ENCODE measurements at places on chromosomes 11 and 22.

- H3K4me1 ChIP-seq, result no peaks in the 10 kb centered on the region
- no peak overlapping the region for H3K4me3 ChIP-seq
- no peak for DNase-seq
- H3K27me3 ChIP-seq, result no peaks in the 10 kb centered on the region
Observed at GRCh38 chr11:83528877-83529276, 242.7 kb upstream of the CCDC90B start.

GRCh38 chr11:40187295-40187694 is 1272.2 kb downstream of the LRRC4C start:
- H3K27ac ChIP-seq, result no peak overlapping the region
- H3K36me3 ChIP-seq, result no peaks in the 10 kb centered on the region
- H3K27me3 ChIP-seq, result no peaks in the 10 kb centered on the region
- H3K4me1 ChIP-seq, result no peaks in the 10 kb centered on the region
- DNase-seq, result no peak

DNA sequence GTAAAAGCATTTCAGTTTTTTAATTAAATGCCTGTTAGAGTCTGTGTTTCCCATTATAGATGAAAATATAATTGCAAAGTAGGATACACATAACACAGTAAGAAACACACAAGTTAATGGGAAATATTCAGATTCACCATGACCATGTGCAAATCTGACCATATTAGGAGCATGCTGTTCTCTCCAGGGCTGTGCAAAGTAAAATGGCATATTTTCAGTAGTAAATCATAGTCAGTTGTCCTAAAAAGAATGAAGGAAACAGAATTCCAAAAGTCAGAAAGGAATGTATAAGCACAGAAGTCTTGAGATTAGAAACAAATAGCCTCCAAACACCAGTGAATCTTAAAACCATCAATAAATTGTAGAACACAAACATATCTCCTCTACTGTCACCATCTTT is 44.4 kb downstream of the CNTN5 start:
- DNase-seq, result no peak
- no peaks in the 10 kb centered on the region for H3K36me3 ChIP-seq
- H3K4me3 ChIP-seq, result no peak overlapping the region

GRCh38 chr22:48004936-48005335 is 1242.5 kb downstream of the TBC1D22A start:
- no peak for DNase-seq
- H3K27ac ChIP-seq, result no peak overlapping the region
- H3K4me3 ChIP-seq, result no peak overlapping the region
- H3K4me1 ChIP-seq, result no peaks in the 10 kb centered on the region

GRCh38 chr11:95922099-95922498 is 1.8 kb downstream of the MTMR2 start:
- no peak for DNase-seq
- H3K4me1 ChIP-seq, result peaks cover 4% of the 10 kb centered on the region
- no peaks in the 10 kb centered on the region for H3K36me3 ChIP-seq
- H3K4me3 ChIP-seq, result no peak overlapping the region

DNA sequence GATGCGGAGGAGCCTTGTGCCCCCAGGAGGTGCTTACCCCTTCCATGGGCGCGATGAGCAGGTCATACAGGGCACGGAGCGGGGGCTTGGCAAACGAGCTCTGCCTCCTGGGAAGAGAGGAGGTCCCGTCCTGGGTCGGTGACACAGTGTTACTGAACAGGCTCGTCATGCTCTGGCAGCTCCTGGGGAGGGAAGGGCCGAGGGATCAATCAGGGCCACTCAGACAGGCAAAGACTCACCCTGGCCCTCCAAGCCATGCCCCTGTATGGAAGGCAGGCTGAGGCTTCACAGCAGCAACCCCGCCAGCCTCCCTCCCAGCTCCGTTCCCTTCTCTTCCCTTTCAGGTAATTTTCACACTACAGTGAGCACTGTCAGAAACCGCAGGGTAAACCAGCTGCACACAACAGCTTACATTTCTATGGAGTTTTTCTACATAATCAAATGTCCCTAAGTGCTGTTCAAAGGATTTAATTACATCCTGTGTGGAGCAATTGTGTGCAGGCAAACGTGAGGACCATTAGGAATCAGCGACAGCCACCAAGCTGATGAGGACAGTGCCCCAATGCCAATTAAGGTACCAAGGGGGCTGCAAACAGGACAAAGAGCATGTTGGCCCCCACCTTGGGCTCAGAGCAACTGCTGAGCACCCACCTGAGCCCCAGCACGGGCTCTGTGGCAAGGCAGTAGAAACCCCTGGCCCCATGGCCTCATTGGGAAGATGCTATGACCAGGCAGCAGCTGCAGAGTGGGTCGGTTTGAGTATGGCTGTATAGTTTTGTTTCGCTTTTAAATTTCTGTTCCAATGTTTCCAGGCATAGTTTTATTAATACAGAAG is 95.4 kb upstream of the PITPNB start:
- no peaks in the 10 kb centered on the region for H3K27me3 ChIP-seq
- no peak overlapping the region for H3K4me3 ChIP-seq
- no peak for DNase-seq
- H3K4me1 ChIP-seq, result no peaks in the 10 kb centered on the region

- DNase-seq, result no peak
- no peaks in the 10 kb centered on the region for H3K27me3 ChIP-seq
- H3K36me3 ChIP-seq, result no peaks in the 10 kb centered on the region
- H3K4me1 ChIP-seq, result peaks cover 2% of the 10 kb centered on the region
Observed at GRCh38 chr11:95991545-95991944, 67.6 kb upstream of the MTMR2 start.

GRCh38 chr11:17498475-17498874 is 21.8 kb upstream of the ABCC8 start:
- no peaks in the 10 kb centered on the region for H3K36me3 ChIP-seq
- no peak overlapping the region for H3K4me3 ChIP-seq
- H3K27me3 ChIP-seq, result no peaks in the 10 kb centered on the region
- H3K4me1 ChIP-seq, result no peaks in the 10 kb centered on the region
- H3K27ac ChIP-seq, result no peak overlapping the region

GRCh38 chr11:22668005-22668796 is 1.8 kb downstream of the GAS2 start:
- H3K27me3 ChIP-seq, result no peaks in the 10 kb centered on the region
- H3K4me3 ChIP-seq, result no peak overlapping the region
- no peak overlapping the region for H3K27ac ChIP-seq
- H3K36me3 ChIP-seq, result no peaks in the 10 kb centered on the region
- no peak for DNase-seq

GRCh38 chr22:20319041-20319744 is 667 bp downstream of the DGCR6L start:
- H3K4me3 ChIP-seq, result peak overlapping the region; percentile 39
- H3K27me3 ChIP-seq, result no peaks in the 10 kb centered on the region
- H3K27ac ChIP-seq, result no peak overlapping the region

GRCh38 chr22:48855593-48856307 is 971.9 kb downstream of the BRD1 start:
- H3K4me1 ChIP-seq, result no peaks in the 10 kb centered on the region
- no peak for DNase-seq
- no peaks in the 10 kb centered on the region for H3K36me3 ChIP-seq
- no peak overlapping the region for H3K4me3 ChIP-seq

DNA sequence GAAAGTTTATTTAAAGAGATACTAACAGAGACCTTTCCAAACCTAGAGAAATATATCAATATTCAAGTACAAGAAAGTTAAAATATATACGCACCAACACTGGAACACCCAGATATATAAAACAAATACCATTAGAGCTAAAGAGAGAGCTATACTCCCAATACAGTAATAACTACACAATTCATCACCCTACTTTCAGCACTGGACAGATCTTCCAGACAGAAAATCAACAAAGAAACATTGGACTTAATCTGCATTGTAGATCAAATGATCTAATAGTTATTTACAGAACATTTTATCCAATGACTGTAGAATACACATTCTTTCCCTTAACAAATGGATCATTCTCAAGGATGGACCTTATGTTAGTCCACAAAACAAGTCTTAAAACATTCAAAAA is 311.9 kb downstream of the METTL15 start:
- H3K4me3 ChIP-seq, result no peak overlapping the region
- H3K4me1 ChIP-seq, result no peaks in the 10 kb centered on the region
- H3K36me3 ChIP-seq, result no peaks in the 10 kb centered on the region
- DNase-seq, result no peak
- no peak overlapping the region for H3K27ac ChIP-seq
- H3K27me3 ChIP-seq, result no peaks in the 10 kb centered on the region

DNA sequence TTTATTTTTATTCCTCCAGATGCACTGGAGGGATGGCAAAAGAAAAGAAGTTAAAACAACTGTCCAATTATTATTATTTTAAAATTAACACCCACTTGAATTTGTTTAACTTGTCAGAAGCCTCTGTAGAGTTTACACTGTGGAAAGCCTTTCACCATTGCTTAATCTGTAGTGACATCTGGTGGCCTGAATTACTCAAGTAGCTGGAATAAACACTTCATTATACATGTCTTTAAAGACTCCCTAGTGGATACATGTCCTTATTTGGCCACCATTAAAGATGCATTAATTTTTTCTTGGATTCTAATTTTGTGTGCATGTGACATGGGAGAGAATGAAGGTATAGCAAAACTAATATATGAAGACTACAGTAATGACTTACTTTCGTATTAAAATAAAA is 1496.5 kb downstream of the FAM181B start:
- no peak overlapping the region for H3K27ac ChIP-seq
- H3K4me3 ChIP-seq, result no peak overlapping the region
- H3K27me3 ChIP-seq, result no peaks in the 10 kb centered on the region
- no peaks in the 10 kb centered on the region for H3K36me3 ChIP-seq
- no peaks in the 10 kb centered on the region for H3K4me1 ChIP-seq

DNA sequence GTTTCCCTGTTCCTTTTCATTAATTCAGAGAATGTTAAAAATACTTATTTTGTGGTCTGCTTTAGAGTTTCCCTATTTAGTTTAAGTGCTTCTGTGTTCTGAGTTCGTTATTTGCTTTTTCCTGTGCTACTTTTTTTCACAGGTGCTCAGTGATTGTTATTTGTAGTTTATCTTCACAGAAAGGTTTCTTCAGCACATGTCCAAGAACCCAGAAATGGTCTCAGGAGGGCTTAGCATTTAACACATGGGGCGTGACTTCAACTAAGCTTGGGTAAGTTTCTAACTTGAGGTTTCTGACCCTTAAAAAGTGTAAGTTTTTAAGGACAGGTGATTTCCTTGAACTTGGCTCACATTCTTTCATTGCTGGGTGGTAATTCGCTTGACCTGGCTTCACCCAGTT is 157.3 kb downstream of the AASDHPPT start:
- H3K27me3 ChIP-seq, result no peaks in the 10 kb centered on the region
- no peak overlapping the region for H3K4me3 ChIP-seq
- DNase-seq, result no peak
- H3K4me1 ChIP-seq, result no peaks in the 10 kb centered on the region

- H3K27me3 ChIP-seq, result no peaks in the 10 kb centered on the region
- H3K4me3 ChIP-seq, result no peak overlapping the region
- no peaks in the 10 kb centered on the region for H3K4me1 ChIP-seq
- DNase-seq, result peak; percentile 96
- H3K27ac ChIP-seq, result no peak overlapping the region
Observed at GRCh38 chr22:45994491-45995404, 17.8 kb upstream of the WNT7B start.

DNA sequence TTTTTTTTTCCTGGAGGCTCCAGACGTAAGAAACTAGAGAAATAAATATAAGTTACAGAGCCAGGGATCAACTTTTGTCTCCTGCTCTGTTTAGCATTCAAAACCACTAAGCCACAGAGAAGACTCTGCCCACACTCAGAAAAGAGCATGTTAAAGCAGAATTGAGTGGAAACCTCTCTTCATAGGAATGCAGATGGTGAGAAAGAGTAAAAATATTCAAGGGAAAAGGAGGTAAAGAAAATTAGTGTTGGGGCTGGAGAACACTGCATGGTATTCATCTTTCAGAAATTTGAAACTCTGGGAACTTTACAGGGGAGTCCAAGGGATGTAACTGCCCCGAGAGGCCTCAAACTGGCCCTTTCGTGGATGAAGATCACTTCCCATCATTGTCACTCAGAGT is 65.1 kb downstream of the CLMP start:
- peak overlapping the region; percentile 73 for H3K27ac ChIP-seq
- DNase-seq, result no peak
- peaks cover 2% of the 10 kb centered on the region for H3K4me1 ChIP-seq
- no peak overlapping the region for H3K4me3 ChIP-seq
- H3K27me3 ChIP-seq, result no peaks in the 10 kb centered on the region

DNA sequence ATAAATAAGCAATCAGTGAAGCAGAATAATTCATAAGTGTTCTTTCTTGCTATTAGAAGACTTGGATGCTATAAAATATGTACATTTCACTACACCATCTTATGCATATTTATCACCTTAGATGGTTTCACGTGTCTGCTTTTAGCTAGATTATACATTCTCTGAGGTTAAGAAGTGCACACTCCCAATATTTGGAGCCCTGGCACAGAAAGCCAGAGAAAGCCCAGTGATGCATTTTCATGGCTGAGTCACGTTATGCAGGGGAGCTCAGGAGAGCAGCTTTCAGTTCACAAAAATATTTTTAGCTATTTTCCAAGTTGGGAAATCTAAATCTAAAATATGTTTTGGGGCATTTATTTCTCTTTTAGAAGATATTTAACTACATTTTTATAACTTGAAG is 5.1 kb upstream of the TP53AIP1 start:
- no peaks in the 10 kb centered on the region for H3K27me3 ChIP-seq
- H3K4me3 ChIP-seq, result no peak overlapping the region
- no peaks in the 10 kb centered on the region for H3K4me1 ChIP-seq
- DNase-seq, result no peak
- no peak overlapping the region for H3K27ac ChIP-seq

- DNase-seq, result no peak
- H3K36me3 ChIP-seq, result no peaks in the 10 kb centered on the region
- no peak overlapping the region for H3K4me3 ChIP-seq
- H3K27ac ChIP-seq, result no peak overlapping the region
- H3K27me3 ChIP-seq, result no peaks in the 10 kb centered on the region
Observed at GRCh38 chr11:88680806-88681205, 343.3 kb upstream of the CTSC start.

- no peak overlapping the region for H3K27ac ChIP-seq
- no peak overlapping the region for H3K4me3 ChIP-seq
- DNase-seq, result no peak
- no peaks in the 10 kb centered on the region for H3K36me3 ChIP-seq
- H3K27me3 ChIP-seq, result no peaks in the 10 kb centered on the region
Observed at GRCh38 chr11:117058761-117059261, 39.4 kb downstream of the SIK3 start.

DNA sequence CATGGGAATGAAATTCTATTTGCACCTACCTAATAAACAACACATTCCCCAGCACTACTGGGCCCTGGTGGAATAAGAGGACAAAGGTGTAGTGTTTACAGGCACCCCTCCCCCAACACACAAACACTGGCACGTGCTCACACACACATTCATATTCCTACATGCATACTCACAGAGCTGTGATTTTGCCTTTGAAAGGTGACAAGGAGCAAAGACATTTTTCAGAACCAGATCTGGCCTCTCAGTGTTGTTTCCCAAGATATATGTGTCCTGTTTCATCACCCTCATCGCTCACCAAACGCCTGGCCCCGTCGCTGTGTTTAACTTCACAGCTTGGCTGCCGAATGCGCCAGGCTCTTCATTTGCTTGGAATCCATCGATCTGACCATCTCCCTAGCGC is 292.6 kb downstream of the NTM start:
- no peaks in the 10 kb centered on the region for H3K4me1 ChIP-seq
- no peak overlapping the region for H3K4me3 ChIP-seq
- DNase-seq, result no peak
- H3K36me3 ChIP-seq, result no peaks in the 10 kb centered on the region
- no peaks in the 10 kb centered on the region for H3K27me3 ChIP-seq

All from aorta (tissue), 5 donors.